ENCODE measurements at places on chromosomes 5 and 9.

- no peak for DNase-seq
Observed at GRCh38 chr5:142025637-142026036, 12.8 kb upstream of the GNPDA1 start.

GRCh38 chr5:133732536-133732935, 120.2 kb upstream of the FSTL4 start:
- DNase-seq, result no peak

DNA sequence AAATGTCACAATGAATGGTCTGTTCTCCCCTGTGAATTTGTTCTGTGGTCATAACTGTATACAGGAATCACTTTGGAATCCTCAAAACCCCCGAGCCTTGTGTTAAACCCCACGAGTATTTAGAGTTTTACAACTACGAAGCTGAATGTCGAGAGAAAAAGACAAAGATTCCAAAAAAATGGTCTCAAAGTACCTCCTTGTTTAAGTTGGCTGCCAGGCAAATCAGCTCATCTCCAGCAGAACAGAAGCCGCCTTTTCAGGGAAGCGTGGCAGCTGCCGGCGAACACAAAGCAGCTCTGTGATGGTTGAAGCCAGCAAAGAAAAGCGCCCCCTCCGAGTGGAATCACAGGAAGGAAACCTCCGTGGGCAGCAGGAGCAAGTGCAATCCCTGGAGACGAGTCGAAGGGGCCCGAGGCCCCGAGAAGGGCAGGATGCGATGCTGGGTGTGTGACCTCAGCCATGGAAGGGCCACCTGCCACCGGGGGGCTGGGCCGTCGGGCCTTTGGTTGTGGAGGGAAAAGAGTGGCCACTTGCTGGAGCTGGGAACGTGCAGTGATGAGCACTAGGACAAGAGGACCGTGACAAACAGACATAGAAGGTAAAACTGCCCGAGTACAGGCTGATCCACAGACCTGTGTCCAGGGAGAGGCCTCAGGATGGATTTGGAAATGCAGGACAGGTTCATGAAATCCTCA, 706.4 kb downstream of the SEMA5A start:
- no peak for DNase-seq

- no peak for DNase-seq
Observed at GRCh38 chr5:32848681-32849080, 137.6 kb downstream of the NPR3 start.

DNA sequence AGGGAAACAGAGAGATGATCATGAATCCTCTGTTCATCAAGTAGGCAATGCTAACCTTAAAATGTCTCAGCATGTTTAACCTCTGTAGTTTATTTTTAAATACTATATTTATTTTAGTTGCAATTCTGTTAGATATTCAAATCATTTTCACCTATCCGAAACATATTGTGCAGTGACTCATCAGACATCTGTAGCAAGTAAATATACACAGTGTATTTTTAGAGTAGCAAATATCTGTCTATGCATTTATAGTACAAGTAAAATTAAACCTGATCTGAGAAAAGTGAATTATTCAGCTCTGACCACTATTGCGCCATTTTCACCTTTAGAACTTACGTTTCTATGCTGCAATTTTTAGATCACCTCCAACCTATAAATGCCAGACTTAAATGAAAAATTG, 24.3 kb upstream of the TUSC1 start:
- DNase-seq, result no peak

- no peak for DNase-seq
Observed at GRCh38 chr5:172172912-172173563, 15.0 kb downstream of the STK10 start.

- no peak for DNase-seq
Observed at GRCh38 chr9:8232726-8233125, 433.1 kb upstream of the DMAC1 start.

DNA sequence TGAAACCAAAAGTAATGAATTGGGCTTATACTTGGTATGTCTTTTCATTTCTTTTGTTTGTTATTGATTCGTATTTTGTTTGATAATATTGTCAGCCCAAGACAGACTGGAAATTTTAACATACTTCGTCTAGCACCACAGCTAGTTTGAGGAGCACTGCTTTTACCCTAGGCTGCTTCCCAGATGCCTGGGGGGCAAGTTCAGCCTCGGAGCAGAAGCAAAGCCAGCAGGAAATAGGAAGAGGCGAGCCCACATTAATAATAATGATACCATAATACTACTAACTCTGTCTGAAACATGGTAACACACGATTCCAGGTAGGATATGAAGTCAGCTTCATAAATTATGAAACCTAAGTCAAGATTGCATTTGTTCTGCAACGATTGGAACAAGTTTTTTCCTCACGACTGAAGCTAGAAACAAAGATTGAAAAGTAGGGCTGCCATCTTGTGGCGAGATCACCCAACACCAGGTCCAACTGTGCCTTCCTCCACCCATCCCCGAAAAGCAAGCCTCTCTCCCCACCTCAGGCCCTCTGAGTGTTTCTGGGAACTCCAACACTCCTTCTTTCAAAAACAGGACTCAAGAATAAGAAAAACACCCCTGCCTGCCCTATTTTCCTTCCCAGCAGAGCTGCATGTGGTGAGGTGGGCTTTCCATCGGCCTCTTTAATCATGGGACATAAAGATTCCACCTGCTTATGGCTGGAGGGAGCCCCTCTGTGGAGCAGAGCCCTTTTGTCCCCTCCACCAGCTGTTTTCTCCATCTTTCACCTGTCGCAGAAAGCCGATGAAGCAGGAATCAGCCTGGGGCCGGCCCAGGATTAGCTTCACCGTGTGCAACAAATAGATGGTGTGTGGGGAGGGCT, 236.4 kb downstream of the CAAP1 start:
- DNase-seq, result no peak

DNA sequence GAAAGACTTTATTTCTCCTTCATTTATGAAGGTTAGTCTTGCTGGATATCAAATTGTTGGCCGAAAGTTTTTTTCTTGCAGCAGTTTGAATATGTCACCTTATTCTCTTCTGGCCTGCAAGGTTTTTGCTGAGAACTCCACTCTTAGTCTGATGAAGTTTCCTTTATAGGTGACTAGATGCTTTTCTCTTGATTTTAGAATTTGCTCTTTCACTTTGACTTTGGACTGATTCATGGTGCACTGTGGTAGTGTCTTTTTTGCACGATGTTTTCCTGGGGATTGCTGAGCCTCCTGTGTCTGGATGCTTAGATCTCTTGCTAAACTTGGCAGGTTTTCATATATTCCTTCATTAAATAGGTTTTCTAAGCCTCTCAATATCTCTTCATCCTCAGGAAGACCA, 12.4 kb downstream of the AHRR start:
- DNase-seq, result no peak

DNA sequence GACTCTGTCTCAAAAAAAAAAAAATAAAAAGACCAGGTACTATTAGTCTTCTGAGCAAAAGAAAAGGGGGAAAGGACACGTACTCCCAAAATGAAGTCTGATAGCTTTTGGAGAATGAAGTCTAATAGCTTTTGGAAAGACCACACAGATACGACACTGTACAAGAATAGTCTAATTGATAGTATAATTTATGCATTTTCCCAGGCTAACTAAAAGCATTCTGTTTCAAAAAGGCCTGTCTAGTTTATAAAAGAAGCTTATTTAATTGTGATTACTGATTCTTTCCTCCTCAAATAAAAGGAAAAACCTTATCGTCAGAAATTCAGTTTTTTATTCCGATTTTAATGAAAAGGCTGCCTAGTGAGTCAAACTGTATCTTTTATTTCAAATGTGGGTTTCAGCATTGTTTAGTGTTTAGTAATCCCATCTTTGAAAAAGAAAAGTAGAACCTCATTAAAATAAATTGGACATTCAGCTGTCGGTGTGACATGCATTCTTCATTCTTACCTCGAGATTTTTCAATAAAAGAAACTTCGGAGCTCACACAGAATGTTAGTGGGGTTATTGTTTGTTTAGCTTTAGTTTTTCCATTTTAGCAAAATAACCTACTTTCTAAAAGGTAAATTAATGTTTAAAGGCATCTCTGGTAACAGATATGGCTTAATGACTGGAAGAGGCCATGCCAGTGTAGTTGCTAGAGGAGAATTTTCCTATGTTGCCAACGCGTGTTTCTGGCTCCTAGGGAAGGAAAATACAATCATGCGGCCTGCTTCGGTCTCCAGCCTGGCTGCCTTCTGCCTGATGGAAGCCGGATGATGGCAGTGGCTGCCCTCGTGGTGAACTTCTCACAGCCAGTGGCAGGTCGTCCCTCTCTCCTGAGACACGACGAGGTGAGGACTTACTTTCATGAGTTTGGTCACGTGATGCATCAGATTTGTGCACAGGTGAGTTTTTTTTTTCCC, 70.0 kb downstream of the NLN start:
- DNase-seq, result no peak

DNA sequence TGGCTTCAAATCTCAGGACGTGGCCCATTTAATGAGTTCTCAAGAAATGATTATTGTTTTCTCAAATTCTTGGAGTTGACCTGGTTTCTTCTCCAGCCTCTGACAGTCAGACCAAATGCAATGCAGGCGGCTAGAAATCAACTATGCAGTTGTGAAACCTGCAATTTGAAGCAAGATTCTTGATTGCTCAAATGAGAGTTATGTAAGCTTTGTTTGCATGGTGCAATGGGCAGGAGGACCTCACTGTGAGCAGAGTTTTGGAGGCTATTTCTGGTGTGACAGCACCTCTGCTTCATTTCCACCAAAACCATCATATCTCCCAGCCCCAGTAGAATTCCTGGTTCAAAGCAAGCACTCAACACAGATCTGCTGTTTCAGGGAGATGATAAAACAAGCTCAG, 500.0 kb upstream of the KLF4 start:
- DNase-seq, result no peak

DNA sequence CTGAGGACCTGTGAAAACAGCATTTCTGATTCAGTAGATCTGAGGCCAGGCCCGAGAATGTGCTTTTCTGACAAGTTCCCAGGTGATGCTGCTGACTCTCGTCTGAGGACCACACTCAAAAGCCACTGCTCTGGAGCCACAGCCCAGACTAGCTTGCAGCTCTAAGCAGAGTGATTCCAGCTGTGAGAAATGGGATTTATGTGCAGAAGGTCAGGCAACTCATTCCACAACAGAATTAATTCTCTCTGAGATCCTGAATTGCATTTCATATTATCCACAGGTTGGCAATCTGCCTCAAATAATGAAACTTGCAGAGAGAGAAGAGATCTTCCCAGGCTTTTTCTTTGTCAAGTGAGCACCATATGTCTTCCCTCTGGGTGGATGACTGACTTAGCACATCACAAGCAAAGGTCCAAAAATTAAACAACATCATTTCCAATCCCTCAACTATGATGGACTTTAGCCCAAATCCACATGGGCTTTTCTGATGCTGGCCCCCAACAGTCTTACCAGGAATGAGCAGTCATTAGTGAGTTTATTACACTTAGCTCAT, 140.2 kb downstream of the ALDH1A1 start:
- no peak for DNase-seq

DNA sequence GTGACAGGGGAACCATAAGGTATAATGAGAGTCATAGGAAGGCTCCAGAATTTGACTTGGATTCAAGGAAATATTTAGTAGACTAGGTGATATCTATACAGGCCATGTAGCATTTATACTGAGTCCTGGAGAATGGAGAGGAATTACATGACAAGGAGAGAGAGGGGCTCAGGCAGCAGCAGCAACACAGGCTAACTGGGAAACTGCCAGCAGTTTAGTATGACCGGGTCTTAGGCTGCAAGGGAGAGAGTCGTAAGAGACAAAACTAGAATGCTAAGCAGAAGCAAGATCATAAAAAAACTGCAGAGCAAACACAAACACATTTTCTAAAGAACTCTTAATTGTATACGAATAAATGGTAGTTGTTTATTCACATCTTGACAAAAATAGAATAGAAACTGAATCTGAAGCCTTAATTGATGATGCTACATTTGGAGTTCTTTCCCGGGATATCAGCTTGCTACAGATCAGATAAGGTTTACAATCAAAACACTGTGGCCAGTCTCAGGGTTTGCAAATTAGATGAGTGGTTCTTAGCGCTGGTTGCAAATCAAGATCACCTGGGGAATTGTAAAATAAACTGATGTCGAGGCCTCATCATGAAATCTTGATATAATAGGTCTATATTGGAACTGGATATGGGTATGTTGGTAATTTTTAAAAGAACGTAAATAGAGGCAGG, 480.0 kb upstream of the C9orf72 start:
- DNase-seq, result no peak

GRCh38 chr9:69313175-69313574, 11.8 kb upstream of the ENTREP1 start:
- no peak for DNase-seq

DNA sequence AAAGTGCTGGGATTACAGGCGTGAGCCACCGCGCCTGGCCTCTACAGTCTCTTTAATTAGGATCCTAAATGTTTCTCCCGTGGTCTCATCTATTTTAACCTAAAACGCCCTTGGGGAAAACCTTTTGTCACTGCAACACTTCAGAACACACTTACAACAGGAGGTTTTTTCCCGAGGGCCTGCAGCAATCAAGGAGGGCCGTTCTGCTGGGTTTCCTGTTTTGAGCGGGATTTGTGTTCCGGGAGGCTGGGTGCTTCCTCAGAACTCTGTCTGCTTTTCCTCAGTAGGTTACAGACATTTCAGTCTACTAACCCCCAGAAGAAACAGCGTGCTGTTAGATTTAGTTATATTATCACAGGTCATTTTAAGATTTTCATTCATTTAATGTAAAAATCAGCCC, 65.4 kb upstream of the IRX4 start:
- no peak for DNase-seq

DNA sequence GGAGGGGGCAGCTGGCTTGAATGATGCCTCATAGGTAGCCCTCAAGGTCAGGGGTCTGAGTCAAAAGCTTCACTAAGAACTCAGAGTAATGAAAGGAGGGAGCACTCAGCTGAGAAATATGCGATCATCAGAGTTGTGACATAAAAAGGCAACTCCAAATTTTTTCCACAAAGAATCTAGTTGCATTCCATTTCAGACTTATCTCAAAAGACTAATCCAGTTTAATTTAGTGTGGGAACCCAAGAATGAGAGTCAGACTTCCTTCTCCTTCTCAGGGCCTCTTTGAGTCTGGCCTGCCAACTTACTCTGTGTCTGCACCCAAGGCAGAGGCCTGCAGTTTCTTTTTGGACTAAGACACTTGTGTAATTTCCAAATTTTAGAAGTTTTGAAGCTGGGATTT, 34.7 kb downstream of the GABRP start:
- DNase-seq, result no peak

GRCh38 chr9:133715295-133715865, 22.8 kb downstream of the SARDH start:
- DNase-seq, result no peak

DNA sequence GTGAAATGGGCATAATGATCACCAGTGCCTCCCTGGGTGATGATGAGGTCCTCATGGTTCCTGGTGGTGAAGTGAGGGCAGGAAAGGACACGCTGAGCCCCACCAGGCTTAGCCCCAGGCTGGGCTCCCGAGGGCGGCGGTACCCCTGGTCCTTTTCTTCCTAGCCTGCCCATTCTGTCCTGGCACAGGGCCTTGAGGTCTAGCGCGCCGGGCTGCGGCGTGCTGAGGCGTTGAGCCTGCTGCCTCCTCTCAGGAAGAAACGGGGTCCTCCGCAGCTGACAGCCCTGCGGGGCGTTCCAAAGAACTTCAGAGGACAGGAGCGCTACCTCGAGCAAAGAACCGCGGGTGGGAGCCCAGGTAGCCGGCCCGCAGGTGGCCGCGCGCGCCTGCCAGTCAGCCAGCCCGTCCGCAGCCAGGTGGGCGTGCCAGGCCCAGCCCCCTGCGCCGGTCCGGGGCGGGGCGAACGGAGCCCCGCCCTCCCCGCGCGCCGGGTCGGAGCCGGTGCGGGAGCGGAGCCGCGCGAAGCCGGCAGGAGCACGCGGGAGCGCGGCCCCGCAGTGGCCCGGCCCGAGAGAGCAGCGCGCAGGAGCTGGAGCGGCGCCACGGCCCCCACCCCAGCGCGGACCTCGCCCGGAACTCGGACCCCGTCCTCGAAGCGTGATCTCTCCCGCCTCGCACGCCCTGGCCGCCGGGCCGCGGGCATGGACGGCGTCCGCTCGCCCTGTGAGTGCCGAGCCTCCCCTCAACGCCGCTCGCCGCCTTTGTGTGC, at the start of gene WNK2:
Gene WNK2 (plus strand): TSS at position 477 of the 769 bp plus-strand sequence. CDS start 791 bp downstream, outside the sequence.
- DNase-seq, result no peak

Data from KG1 (cell line).